ENCODE measurements at places on chromosomes 16 and 17. TPM values are rescaled to one million over a fixed set of nuclear protein-coding genes. Genes with fewer than 3 reads are reported as not detected.

Gene GRB7
- not detected for total RNA-seq

Gene GRIN2A
- total RNA-seq = 0.59 TPM

Gene TBC1D3G
- not detected for total RNA-seq

Gene KRTAP2-3
- total RNA-seq = not detected

Gene NARF
- 69.7 TPM for total RNA-seq

Gene CACNG1
- total RNA-seq = not detected

Gene SPNS2
- not detected for total RNA-seq

Gene GALR2
- total RNA-seq = not detected

Gene KRTAP9-9
- total RNA-seq = not detected

Gene NOG
- total RNA-seq = 0.12 TPM

- DNase-seq = no peak
These were observed 2.3 kb downstream of the IL17C start for GRCh38 chr16:88640498-88641247.

- peak; percentile 69 for DNase-seq
These were observed 16.8 kb downstream of the NQO1 start for GRCh38 chr16:69709456-69710084.

DNA sequence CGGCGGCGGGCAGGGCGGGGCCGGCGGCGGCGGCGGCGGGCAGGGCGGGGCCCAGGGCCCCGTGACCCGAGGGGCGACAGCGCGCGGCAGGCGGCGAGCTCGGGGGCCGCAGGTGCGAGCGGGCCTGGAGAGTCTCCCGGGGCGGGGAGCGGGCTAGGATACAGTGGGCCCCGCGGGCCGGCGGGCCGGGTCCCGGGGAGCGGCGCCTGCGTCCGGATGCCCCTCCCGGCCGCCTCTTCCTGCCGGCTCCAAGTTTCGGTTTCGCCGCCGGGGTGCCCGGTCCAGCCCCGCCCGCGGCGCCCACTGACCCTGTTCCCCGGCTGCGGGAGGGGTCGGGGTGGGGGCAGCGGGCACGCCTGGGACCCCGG lies at the start of gene RNF213:
Gene RNF213 (plus strand): TSS at position 62 of the 368 bp plus-strand sequence. CDS start 2,830 bp downstream, outside the sequence.
- peak; percentile 43 for DNase-seq

GRCh38 chr17:40615068-40615840 lies 32.4 kb downstream of the SMARCE1 start:
- DNase-seq = peak; percentile 47

GRCh38 chr16:85092309-85092708 lies 20.0 kb downstream of the CIBAR2 start:
- no peak for DNase-seq

DNA sequence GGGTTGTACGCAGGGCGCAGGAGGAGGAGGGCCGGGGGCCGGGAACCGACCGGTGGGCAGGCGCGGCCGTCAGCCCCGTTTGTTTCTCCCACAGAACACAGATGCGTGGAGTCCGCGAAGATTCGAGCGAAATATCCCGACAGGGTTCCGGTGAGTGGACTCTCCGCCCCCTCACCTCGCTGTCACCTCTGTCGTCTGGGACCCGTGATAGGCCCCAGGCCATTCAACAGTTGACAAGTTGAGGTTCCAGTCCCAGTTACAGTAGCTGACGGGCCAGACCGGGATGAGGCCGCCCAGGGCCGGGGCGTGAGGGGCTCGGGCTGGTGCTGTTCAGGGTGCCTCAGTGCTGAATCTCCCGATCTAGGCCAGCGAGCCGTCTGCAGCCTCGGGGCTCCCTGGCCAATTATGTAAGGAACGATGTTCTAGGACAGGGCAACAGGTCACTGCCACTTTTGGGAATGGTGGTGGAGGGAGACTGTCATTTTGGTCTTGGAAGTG lies 628 bp downstream of the GABARAPL2 start:
- DNase-seq = no peak

DNA sequence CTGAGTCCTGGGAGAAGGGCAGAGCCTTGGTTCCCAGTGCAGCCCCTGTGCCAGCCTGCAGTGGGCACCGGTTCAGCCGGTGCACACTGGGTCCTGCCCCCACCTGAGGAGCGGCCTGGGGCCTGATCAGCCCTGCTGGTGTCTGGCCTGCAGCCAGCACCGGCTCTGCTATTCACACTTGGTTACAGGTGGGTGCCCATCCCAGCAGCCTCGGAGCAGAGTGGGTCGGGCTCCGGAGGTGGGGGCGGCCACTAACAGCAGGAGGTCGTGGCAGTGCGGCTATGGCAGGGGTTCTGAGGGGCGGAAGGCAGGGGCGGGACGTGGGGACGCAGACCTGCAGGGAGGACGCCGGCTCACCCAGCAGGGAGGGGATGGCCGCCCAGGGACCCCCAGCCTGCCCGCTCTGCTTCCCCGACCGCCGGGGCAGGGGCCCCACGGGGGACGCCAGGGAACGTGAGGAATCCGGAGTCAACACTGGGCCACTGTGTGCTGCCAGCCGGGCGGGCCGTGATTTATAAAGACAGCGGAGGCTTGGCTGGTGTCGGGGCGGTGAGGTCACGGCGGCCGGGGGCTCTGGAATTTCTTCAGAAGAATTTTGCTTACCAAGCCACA lies 20.3 kb downstream of the METRNL start:
- DNase-seq = no peak

GRCh38 chr17:75983501-75984181 lies 4.6 kb downstream of the TEN1 start:
- peak; percentile 36 for DNase-seq

DNA sequence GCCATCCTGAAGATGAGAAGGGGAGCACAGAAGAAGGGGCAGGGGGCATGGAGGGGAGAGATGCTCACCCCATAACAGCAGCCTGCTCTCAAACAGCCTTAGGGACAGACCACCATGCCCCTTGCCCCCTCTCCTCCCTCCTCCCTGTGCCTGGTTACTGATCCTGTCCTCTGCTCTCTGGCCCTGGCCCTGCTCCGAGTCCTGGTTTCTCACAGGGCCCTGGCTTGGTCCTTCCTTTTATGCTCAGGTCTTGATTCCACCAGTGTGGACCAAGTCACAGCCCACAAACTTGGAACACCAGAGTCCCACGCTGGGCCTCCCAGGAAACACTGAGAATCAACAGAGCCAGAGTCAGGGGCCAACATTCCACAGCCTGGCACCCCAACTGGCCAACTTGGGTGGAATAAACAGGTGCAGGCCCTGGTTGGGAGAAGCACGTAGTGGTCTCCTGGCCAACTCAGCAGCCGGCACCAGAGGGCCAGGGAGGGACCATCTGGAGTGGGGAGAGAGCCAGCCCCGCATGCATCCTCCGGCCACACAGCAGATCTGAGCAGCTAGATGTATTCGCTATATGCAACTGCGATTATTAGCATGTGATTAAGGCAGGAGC lies 44.9 kb upstream of the CDC42EP4 start:
- DNase-seq = no peak

DNA sequence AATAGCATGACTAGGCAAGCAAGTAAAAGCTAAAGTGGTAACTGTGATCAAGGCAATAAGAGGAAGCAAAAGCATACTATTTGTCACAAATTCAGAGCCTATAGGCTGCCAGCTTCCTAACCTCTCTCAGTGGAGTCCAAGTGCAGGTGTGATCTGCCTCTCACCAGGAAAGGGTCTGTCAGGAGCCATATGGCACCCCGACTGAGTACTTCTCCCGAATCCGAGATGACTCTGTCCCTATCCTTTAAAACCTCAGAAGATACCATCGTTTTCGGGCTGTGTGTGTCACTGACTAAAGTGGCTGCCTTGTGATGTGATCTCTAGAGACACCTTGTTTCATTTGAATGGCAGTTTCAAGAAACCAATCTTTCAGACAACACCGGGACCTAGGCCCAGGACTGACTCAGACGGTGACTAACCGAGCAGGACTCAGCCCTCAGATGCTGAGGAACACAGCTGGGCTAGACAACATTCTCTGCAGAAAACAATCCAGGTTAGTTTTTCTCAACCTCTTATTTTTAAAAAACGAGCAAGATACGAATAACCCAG lies 63.6 kb downstream of the SMG6 start:
- DNase-seq = peak; percentile 89

- DNase-seq = peak; percentile 24
These were observed 9.0 kb upstream of the ZNF689 start for GRCh38 chr16:30619202-30619601.

DNA sequence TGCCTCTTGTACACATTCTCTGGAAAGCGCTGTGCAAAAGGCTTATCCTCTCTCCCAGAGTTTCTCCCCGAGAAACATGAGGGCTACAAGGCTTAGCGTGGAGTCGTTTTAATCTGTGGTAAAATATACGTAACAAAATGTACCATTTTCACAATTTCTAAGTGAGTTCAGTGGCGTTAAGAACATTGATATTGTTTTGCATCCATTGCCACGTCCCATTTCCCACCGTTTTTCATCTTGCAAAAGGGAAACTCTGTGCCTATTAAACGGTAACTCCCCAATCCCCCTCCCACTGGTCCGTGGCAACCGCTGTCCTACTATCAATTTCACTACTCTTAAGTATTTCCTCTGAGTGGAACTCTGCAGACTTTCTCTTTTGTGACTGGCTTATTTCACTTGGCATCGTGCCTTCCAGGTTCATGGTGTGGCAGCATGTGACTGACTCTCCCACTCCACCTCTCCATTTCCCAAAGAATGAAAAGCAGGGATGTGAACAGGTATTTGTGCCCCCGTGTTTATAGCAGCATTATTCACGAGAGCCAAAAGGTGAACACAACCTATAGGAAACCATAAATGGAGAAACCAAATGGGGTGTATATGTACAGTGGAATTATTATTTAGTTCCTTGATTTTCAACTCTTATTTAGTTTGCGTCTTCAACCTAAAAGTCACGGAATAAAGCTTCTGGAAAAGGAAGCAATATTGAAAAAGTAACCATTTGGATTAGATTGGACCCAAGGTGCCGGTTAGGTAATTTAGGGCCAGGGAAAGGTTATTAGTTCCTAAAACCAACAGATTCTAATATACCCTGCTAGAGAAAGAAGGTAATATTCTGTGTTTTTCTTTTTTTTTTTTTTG lies 1.1 kb upstream of the USP32 start:
- DNase-seq = peak; percentile 64

DNA sequence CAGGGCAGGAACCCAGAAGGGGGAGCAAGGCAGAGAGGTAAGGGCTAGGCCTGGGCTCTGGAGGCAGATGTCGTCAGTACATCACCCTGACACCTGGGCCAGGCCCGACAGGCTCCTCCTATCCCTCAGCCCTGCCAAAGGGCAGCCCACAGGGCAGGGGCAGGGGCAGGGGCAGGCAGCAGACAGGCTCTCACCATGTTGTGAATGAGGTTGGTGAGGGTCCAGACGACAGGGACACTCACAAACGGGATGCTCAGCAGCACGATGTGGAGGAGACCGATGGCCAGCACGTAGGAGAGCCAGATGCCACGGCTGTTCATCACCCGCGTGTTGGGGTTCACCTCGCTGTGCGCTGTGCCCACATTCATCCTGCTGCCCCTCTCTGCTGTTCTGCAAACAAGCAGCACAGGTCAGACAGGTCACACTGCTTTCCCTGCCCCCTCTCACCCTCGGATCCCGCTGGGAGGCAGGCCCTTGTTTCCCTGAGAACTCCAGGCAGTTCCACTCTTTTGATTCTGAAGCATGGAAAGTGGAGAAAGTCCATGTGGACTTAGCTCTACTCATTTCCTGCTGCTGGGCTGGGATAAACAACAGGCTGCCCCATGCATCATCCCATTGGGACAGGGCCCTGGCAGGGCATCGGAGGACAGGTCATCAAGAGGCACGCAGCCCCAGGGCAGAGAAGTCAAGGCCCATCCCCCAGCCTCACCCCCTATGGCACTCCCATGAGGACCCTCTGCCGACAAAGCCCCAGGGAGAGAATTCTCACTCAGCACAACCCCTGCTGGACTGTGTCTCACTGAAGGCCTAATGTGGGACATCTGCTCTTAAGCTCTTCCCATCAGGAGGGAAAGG lies 3.3 kb downstream of the ORMDL3 start:
- peak; percentile 14 for DNase-seq

DNA sequence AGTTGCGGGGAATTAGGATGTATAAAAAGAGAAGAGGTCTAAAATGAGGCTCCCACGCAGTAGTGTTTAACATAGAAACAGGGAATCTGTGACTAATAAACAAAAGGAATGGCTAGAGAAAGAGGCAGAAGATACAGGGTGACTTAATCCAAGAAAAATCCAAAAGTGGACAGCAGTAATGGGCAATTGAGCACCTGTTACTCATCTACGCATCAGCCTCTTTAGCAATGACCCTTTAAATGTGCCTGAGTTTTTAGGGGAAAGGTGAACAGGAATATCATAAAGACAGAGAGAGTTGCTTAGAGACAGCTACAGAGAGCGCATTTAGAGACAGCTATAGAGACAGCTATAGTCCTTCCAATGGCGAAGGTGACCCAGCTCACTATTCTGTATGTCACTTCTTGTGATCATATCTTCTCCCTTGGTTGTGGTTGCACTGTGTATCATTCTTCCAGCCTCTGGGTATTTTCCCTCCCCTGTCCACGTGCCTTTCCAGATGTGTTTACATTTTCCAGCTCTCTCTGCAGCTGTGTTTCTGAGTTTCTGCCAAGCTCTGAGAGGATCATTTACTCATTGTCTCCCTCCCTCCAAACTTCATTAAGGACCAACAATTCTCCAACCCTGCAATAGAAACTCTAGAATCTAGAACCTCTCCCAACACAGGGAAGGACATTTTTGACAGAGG lies 61.5 kb downstream of the MYOCD start:
- peak; percentile 22 for DNase-seq

DNA sequence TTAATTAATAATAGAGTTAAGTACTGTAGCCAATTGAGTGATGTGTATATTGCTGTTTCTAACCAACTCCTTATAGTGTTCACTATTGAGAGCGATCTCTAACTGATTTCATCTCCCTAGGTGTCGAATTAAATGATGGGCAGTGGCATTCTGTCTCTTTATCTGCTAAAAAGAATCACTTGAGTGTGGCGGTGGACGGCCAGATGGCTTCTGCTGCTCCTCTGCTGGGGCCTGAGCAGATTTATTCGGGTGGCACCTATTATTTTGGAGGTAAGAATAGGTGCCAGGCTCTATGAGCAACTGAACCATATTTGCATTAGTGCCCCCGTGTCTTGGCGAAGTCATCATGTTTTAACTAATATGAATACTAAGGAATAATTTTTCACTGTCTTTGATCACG lies 184.6 kb downstream of the CNTNAP4 start:
- no peak for DNase-seq

DNA sequence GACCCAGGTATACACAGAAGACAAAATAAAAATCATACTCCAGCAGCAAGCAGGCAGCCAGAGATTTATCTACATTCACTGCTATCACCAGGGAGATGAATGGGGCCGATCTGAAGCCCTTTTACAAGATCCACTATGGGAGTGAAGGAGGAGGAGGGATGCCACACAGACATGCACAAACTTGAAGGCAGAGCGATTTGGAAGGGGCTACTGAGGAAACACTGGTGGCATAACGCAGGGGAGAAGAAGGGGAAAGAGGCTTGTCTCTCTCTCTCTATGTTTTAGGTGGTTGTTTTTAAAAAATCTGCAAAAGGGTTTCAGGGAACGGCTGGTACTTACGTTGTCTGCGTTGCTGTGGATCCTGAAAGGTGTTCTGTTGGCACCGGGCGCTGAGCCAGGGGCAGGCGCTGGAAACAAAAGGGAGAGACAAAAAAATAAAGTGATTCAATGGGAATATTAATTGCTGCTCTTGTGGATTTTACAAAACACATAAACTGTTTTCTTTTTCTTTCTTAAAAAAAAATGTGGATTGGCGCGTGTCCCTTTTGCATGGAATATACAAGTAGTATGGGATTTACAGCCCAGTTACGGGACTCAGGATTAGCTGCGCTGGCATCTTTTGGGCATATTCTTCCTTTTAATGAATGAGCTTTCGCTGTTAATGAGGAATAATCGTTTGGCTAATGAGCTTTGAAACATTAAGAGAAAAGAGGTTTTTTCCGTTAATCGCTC lies 255.3 kb upstream of the PMFBP1 start:
- no peak for DNase-seq

Data from RPMI7951 (cell line).